HTR-8/SVneo (cell line): ENCODE measurements at places on chromosomes 7 and 10.

DNA sequence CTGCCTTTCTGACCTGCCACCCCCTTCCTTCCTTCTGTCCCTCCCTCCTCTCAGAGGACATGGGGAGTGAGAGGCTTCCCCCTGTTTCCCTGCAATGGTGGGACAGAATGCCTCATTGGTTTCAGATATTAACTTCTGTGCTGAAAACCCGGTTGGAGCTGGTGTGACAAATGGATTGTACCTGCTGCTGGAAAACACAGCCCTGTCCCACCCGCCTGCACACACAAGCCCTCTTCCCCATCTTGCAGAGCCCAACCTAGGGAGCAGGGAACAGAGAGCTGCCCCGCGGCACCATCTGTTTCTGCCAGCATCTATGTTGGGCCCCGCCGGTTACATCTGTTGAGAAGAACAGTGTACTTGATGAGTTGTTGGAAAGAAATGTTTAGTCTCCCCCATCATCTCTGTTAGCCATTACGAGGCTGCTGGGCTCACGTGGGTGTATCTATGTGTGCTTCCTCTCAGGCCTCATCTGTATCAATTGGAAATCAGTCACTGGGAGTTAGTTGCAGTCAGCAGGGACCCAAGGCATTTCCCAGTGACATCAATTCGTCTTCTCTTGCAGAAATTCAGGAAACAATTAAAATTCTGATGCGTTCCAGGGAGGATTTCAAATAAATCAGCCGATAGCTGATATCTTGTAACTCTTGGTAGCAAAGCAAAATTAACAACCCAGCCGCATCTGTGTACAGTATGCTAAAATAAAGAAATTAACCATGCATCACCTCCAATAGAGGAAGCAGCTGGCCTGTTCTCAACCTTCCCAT is 725.6 kb upstream of the GALNT17 start:
- DNase-seq = no peak

- DNase-seq = no peak
Measured at GRCh38 chr7:110760341-110760740, 330.6 kb upstream of the LRRN3 start.

GRCh38 chr7:140018125-140019043 is 44.4 kb downstream of the PARP12 start:
- no peak for DNase-seq

DNA sequence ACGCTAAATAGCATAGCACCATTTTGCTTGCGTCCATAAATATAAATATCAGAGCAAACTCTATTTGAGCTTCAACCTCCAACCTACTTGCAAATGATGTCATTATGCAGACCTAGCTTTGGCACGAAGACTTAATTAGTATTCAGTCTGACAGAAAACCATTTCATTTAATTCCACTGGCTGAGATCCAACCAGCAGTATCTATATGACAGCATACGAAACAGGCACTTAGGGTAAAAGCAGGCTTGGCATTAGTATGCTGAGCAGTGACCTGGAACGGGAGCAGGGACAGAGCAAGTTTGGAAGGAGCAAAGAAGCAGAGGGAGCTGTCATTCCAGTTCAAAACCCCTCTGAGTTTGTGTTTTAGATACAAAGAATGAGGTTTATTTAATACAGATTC is 312.5 kb upstream of the CHRM2 start:
- DNase-seq = no peak

DNA sequence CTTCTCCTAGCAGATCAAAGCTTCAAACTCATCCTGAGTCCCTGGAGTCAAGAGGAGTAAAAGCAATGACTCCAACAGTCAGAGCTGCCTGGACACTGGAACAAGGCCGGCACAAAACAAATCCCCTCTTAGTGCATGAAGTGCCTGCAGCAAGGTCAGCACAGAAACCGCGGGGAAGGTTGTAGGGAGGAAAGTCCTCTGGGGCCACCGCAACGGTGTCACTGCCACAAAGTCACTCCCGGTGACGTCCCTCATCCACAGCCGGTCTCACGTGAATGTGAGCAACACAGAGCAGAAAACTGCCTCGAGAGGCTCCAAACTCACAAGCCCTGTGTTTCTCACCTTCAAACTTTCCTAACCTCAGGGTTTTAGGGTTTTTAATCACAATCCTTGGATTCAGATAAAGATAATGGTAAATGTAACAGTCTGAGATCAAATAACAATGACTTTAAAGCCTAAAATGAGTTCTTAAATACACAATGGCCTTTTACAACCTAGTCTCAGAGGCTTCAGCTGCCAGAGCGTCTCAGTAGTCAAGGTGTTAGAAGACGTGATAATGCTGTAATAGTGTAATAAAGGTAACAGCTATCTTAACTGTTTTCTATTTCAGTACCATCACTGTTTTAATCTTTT is 274.3 kb downstream of the ZMYND11 start:
- no peak for DNase-seq

DNA sequence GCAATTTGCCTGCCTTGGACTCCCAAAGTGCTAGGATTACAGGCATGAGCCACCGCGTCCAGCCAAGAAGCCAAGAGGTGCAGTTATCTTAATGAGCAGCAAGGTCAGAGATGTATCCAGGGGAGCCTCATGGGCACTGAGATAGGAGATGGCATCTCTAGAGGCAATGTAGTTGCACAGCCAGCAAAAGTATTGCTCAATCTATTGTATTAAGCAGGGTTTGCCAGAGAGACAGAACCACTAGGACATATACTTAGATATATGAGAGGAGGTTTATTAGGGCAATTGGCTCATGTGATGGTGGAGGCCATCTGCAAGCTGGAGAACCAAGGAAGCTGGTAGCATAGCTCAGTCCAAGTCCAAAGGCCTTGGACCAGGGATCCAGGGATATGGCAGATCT is 16.3 kb upstream of the VPS26A start:
- no peak for DNase-seq

- no peak for DNase-seq
Measured at GRCh38 chr10:98226508-98227144, 41.4 kb downstream of the LOXL4 start.

DNA sequence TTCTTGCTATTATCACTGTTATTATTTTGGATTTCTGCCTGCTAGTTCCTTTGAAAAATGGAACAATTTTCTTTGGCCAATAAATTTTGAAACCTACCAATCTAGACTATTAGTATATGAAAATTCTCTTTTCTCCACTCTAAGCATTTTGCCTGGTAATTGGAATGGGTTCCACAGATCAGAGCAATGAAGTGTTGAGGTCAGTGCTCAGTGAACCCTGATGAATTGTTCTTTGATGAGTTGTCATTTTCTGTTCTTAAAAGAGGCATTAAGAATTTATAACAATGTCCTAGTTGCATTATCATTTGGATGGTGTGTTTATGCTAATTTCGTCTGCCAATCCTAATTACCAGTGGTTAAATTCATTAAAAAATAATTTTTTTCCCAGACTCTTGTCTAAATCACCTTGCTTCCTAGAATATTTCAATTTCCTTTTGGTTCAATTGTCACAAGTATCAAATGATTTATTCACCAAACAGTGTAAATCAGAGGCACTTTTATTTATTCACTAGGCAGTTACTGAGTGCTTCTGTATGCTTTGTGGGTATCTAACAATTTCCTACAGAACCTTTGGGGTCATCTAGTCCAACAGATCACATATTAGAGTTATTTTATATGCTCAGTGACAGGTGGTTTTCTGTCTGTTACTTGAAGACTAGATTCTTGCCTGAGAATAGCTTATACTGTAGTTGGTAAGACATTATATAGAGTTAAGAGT is 239.0 kb downstream of the DNAJB9 start:
- DNase-seq = no peak

DNA sequence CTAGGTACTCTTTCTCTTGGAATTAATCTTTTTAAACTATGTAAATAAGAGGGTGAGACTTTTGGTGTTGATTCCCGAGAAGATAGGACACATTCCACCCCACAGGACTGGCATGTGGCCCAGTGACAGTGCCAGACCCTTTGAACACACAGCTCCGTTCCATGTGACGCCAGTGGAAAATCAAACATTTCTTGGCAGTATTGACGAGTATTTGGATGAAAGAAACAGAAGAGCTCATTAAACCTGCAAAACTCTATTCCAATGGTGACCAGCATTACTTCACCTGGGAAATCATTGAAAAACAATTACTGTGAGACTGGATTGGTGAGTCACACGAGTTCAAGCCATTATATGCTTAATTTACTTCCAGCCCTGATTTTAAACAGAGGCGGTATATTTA is 25.8 kb downstream of the AKR1E2 start:
- DNase-seq = no peak

- DNase-seq = no peak
Measured at GRCh38 chr10:53864846-53865245, 936.2 kb downstream of the PCDH15 start.

DNA sequence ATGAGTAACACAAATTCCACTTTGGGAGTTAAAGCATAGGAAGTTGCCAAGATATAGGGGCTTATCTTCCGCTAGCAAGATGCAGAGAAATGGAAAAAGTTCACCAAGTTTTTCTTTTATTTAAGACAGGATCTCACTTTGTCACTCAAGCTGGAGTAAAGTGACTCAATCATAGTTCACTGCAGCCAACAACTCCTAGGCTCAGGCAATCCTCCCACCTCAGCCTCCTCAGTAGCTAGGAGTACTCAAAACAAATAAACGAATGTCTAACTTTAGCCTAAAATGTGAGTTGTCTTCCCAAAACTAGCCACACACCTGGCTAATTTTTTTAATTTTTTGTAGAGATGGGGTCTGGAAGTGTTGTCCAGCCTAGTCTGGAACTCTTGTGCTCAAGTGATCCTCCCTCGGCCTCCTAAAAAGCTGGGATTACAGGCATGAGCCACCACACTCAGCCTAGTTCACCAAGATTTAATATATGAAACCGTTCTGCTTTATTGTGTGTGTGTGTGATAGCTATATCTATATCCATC is 9.9 kb downstream of the VIM start:
- no peak for DNase-seq

DNA sequence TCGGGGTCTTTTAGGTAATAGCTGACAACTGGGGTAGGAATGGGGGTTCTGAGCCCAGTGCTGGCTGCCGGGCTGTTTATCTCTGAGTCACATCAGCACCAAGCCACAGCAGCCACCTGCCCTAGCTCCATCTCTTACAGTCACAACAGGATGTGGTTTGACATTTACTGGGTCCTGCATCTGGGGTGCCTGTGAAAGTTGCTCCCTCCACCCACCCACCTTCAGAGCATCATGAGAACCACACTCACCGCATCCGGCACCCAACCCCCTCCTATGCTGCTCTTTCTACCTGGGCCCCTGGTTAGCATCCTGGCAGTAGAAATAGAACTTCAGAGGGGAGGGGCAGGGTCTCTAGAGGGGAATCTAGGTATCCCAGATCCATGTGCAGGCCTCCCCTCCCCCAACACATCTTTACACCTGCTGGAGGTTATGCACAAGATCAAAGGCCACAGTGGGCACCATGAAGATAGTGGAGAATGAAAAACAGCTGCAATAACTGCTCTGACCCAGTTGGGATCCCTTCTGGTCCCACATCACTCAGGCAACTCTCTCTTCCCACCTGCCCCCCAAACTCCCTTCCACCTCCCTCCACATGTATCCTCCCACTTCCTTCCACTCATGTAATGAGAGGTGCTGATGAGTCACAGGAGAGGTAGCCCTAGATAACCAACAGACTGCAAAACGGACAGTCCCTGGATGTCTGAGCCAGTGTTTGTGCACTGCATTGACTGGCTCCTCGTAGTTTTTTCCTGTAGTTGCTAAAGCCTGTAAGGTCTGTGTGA is 38.2 kb downstream of the PRSS2 start:
- DNase-seq = no peak

- DNase-seq = no peak
Measured at GRCh38 chr10:88110822-88111221, 247.4 kb downstream of the PTEN start.

GRCh38 chr10:101062232-101063049 is 652 bp downstream of the KAZALD1 start:
- DNase-seq = no peak

DNA sequence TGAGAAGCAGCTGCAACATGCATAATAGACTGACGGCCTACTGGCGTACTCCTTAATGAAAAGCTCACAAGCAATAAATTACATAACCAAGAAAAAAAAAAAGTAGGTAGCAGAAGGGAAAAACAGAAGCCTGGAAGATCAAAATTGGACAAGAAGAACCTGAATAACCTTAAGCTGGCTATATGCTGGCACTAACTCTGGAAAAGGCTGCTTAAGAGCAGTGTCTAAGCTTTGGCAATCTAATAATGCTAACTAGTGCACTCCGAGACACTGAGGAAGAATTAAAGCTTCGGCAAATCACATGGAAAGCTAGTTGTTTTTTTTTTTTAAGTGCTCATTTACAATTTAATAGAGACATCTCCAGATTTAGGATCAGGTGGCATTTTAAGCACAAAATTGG is 441.9 kb downstream of the PARD3 start:
- DNase-seq = no peak

DNA sequence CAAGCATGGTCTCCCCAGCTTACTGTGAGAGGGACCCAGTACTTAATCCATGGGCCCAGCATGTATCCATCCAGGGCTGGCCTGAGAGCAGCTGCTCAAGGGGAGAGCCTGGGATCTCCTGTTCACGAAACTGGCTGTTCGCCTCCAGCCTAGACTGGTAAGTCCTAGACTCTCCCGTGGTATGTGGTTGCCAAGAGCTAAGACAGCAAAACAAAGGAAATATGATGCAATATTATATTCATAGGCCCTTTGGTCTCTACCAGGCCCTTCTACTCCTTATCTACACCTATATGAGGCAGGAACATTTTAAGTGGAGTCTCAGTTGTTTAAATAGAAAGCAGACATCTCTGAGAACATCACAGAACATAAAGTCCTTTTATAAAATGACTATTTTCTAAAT is 28.9 kb upstream of the STK17A start:
- DNase-seq = no peak
